ENCODE measurements at places on chromosomes 16 and 17.
A peak's percentile ranks its signal among the peaks of the same experiment; 100 is the strongest.

GRCh38 chr16:88423448-88423850 is 29.6 kb upstream of the ZFPM1 start:
- no peak for DNase-seq

DNA sequence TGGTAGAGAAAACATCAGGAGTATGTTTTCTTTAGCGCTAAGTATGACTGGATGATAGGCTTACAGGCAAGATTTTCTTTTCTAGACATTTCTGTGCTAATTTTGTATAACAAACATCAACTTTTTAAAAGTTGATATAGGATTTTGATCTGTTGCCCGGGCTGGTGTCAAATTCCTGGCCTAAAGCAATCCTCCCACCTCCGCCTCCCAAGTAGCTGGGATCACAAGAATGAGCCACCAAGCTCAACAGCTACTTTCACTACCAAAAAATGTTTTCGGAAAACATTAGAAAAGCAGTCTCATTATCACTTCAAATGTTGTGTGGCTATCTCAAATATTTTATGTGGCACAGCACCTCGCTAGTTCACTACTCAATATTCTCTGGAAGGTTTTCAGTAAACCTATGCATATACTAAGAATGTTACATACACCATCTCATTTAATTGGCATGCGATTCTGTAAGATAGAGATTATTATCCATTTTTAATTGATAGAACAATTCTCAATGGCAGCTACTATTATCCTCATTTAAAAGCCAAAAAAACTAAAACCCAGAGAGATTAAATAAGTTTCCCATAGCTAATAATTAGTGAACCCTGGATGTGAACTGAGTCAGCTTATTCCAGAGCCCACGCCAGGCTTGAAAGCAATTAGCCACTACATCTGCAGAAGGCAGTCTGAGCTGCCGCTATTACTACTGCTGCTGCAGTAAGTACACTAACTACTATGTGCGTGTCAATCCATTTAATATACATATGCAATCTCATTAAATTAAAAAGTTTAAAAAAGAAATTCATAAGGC is 41.7 kb downstream of the CREBBP start:
- DNase-seq = no peak

- peak; percentile 50 for DNase-seq
Observed at GRCh38 chr16:48366165-48367093, 18.8 kb downstream of the SIAH1 start.

GRCh38 chr16:77995843-77996455 is 26.4 kb upstream of the CLEC3A start:
- DNase-seq = no peak

- no peak for DNase-seq
Observed at GRCh38 chr16:65445313-65446260, 323.7 kb upstream of the CDH11 start.

DNA sequence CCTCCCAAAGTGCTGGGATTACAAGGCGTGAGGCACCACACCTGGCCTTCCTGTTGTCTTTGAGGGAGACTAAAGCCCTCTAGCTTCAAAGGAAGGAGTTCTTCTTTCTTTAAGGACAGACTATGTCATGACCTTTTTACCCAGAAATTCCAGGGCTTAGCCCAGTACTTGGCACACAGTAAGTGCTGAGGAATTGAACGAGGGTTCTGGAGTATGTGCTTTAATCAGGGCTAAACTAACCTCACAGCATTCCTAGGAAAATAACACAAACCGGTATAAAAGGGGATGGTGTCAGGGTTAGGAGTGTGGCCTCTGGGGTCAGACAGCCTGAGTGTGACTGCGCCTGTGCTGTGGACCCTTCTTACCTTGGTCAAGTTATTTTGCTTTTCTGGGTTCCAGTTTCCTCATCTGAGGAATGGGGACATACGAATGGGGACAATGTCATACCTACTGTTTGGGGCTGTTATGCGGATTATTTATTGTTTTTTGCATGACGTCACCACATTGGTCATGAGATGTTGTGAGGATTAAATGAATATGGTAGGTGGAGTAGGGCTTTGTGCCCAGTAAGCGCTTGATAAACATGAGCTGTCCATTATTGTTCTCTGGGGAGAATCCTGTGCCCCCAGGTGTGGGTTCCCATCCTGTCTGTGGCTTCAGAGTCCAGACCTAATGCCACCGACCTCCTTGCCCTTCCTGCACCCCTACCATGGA is 21.9 kb downstream of the KSR1 start:
- DNase-seq = no peak

- DNase-seq = no peak
Observed at GRCh38 chr17:48128400-48128799, 20.8 kb downstream of the SNX11 start.

- peak; percentile 34 for DNase-seq
Observed at GRCh38 chr17:20908313-20909267, 134.2 kb downstream of the USP22 start.

- no peak for DNase-seq
Observed at GRCh38 chr16:576197-576822, 6.5 kb downstream of the PIGQ start.

DNA sequence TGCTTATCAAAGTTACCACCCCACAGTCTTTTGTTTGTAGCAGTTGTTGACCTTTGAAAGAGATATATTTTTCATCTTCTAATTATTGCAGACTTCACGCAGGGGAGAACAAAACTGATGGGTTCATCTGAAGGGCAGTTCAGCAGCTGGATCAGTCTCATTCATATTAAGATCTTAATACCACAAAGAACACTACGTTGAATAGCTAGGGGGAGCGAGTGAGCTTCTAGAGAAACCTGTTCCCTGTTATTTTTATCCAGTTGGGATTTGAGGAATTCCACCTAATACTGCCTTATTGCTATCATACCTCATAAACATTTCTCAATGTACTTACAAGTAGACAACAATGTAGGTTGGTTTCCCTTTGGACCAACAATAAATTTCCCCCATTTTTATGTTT is 306.1 kb upstream of the KIF2B start:
- peak; percentile 9 for DNase-seq

GRCh38 chr17:17303847-17304490 is 796 bp downstream of the NT5M start:
- DNase-seq = no peak

GRCh38 chr17:77958716-77959125 is 218 bp downstream of the TNRC6C start:
- no peak for DNase-seq

DNA sequence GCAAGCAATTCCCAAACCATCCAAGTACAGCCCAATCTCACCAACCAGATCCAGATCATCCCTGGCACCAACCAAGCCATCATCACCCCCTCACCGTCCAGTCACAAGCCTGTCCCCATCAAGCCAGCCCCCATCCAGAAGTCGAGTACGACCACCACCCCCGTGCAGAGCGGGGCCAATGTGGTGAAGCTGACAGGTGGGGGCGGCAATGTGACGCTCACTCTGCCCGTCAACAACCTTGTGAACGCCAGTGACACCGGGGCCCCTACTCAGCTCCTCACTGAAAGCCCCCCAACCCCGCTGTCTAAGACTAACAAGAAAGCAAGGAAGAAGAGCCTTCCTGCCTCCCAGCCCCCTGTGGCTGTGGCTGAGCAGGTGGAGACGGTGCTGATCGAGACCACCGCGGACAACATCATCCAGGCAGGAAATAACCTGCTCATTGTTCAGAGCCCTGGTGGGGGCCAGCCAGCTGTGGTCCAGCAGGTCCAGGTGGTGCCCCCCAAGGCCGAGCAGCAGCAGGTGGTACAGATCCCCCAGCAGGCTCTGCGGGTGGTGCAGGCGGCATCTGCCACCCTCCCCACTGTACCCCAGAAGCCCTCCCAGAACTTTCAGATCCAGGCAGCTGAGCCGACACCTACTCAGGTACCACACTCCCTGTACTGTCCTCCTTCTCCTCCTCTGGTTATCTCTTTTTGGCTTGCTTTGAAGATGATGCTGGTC is 20.6 kb downstream of the SP2 start:
- DNase-seq = no peak

DNA sequence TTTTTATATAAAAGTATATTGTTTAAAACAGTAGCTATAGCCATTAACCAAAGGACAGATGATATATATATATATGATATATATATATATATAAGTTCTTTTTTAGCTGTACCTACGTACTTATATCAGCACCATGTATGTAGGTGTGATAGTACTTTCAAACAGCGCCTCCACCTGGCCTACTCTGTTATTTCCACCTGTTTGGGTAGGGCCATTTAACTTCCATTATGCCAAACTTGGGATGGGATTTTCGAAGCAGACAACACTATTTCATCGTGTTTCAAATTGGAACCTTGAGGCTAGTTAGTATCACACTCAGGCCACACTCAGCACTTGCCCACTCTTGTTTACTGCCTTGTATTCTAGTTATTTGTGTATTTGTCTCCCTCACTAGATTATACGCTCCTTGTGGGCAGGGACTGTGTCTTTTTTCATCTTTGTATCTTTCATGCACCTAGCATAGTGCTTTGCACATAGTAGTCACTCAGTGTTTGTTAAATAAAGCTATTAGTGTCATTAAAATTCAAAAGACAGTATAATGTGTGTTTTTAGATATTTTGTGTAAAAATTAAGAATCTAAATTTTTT is 11.8 kb upstream of the CLTC start:
- DNase-seq = no peak

DNA sequence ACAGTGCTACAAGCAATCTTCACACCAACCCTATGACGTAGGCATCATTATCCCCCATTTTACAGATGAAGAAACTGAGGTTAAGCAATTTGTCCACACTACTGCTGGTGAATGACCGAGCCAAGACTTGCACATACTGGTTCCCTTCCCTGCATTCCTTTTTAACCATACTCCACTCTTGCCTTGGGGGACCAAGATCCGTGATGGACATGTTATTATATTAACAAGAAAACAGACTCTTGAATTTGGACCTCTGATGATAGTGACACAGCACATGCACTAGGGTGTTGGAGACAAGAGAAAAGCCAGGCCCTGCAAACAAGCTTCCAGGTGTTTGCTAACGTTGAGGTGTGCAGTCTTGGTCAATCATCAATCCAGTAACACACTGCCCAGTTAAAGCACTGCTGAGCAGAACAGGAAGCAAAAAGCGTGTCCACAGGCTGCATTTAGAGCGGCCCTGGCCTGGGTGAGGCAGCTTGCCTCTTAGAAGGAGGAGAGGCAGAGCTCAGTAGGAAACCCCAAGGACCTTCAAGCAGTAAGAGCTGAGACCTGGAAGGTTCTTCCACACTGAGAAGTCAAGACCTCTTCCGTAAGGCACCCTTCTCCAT is 36.7 kb downstream of the HNF1B start:
- no peak for DNase-seq

- peak; percentile 57 for DNase-seq
Observed at GRCh38 chr17:7314719-7315569, at the start of gene GPS2. Gene GPS2, minus strand, starts transcription at chr17:7315360. Its CDS starts 308 bp downstream, at chr17:7315052.

DNA sequence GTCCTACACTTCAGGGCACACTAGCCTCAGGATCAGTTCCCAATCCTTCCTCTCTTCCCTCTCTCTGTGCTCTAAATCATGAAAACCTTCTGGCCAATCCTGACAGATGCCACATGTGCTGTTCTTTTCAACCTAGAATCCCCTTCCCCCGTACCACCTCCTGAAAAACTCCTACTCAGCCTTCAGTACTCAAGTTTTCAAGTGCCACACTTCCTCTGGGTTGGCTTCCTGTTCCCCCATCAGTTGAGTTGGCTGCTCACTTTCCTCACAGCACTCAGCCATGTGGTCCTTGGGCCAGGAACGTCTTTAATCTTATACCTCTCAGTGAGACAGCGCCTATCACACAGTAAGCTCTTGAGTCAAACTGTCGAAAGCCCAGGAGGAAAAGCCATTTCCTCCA is 3.3 kb downstream of the ASPHD1 start:
- no peak for DNase-seq

- DNase-seq = no peak
Observed at GRCh38 chr16:901715-902601, 68.8 kb downstream of the LMF1 start.

- no peak for DNase-seq
Observed at GRCh38 chr16:69508033-69508755, 57.6 kb upstream of the NFAT5 start.

- DNase-seq = no peak
Observed at GRCh38 chr16:56833243-56833970, 31.6 kb upstream of the SLC12A3 start.

DNA sequence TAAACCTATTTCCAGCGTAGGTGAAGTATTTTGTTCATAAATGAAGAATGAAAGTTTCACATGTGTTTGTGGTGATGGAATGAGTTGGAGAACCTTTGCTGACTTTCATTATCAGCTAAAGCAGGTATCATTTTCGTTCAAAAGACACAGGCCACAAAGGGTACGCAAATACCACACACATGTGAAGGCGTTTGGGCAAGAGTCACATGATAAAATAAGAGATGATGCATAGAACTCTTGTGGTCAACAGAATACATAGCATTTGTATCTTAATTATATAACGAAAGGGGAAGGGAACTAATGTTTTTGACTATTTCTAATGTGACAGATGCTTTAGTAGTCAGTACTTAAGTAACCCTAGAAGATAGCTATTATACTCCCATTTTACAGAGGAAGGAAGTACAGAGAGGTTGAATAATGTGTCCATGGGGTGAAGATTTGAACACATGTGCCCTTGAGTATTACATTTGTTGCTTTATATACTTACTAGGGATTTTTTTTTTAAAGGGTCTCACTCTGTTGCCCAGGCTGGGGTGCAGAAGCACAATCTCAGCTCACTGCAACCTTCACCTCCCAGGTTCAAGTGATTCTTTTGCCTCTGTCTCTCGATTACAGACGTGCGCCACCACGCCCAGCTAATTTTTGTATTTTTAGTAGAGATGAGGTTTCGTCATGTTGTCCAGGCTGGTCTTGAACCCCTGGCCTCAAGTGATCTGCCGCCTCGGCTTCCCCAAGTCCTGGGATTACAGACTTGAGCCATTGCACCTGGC is 4.8 kb downstream of the RPA1 start:
- DNase-seq = no peak

- DNase-seq = no peak
Observed at GRCh38 chr17:17886726-17887125, 49.9 kb upstream of the SREBF1 start.

GRCh38 chr17:16916557-16916920 is 55.4 kb downstream of the TNFRSF13B start:
- DNase-seq = no peak

DNA sequence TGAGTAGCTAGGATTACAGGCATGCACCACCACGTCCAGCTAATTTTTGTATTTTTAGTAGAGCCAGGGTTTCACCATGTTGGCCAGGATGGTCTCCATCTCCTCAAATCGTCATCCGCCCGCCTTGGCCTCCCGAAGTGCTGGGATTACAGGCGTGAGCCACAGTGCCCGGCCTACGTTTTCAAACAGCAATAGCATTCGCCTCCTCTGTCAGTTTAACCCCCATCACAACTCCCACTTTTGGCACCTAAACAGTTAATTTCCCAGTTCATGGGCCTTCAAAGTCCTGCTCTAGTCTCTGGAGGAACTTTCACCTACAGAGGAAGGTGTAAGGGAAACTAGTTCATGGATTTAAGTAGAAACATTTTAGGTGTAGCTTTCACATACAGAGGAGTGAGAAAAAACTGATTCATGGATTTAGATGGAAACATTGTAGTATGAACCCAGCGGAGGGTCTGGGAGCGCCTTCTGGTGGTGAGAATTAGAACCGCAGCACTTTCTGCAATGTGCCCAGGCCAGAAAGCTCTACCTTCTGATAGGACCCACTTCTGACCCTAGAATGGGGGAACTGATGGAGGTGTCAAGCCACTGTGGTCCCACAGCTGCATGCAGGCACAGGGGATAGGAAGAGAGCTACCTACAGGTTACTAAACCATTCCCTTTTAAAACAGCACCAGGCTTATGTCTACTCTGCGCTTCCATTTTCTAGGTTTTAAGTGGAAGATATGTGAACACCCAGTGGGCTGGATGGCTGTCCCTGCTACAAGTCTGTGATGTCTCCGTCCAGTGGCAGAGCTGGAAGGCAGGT is 12.0 kb upstream of the MEOX1 start:
- DNase-seq = peak; percentile 47

All from RCC 7860 (cell line).